ENCODE measurements at places on chromosomes 7 and 10.

DNA sequence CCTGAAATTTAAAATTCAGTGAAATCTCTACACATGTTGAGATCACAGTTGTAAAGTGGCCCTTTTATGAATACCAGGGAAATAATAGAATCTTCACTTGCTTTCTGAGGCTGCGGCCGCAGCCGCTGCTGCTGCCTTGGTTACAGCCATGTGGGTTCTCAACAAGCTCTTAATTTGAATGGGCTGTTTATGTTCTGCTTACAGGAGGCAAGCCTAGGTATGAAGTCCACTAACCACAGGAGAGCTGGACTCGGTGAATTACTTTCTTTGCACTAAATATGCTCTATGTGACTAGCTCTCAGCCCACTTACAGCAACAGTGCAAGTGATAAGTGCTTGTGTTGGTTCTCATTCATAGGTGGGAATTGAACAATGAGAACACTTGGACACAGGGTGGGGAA lies 410.8 kb downstream of the SFMBT2 start:
- DNase-seq, result no peak

DNA sequence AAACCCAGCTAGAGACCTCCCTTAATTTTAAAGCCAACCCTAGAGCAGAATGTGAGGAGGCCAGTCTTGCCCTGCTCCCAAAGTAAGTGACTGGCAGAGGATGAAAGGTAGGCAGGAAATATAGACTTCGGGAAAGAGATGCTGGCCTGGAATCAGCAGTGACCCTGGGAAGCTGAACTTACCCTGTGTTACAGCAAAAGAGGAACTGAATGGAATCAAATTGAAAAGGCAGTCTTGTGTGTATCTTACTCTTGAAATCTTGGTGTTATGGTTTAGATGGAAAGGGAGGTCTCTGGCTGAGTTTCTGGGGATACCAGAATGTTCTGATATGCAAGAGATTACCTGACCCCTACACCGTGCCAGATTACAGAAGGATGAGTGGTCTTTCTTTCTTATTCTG lies 7.9 kb upstream of the CFAP43 start:
- DNase-seq, result no peak

DNA sequence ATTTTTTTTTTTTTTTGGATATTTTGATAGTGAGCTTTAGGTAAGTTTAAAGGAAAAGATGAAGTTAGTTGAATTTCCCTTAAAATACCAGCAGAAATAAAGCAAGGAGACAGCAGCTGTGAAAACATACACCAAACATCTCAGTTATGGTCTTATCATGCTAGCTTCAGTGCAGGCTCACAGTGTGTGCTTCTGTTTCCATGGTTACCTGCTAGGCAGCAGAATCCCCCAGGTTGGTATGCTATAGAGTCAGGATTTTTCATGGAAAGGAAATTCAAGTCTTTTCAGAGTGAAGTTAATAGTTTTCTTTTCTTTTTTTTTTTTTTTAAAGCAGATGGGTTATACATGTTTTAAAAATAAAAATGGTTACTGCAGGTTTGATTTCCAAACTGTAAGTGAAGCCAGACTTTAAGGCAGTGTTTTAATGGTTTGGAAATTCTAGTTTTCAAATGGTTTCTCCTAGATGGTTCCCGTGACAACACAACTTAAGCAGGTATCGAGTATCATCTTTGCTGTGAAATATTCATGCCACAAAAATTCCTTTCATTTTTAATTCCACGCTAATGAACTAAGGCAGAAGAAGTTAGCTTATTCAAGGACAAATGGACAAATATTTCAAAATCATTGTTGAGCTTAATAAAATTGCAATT lies 230.9 kb downstream of the BICC1 start:
- no peak for DNase-seq

DNA sequence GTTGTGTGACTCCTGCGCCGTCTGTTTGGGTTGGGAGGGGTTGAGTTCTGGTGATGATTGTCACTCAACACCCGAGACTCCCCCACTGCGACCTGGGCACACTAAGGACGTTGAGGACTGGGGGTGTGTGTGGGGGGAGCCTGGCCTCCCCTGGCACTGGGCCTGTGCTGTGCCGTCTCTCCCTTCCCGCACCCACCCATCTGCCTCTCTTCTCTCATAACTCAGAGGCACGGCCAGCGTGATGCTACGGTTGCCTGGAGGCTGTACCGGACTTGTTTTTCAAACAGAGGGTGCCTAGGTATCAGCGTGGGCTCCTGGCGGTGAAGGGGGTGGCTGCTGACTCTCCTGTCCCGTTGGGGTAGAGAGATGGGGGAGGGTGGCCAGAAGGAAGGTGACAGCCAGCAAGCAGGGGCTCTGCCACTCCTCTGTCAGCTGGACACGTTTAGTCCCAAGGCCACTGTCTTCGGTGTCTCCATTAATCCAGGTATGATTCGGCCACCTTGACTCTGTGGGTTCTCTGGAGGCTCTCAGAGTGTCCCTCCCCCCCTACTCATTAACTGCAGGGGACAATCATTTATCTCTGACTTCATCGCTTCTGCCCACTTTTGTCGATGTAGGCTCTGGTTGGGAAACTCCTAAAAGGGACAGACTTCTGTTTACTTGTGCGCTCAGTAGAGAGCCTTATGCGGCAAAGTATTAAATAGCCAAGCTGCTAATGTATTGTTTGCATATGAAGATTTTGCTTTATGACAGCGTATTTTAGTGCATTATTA lies 56.5 kb upstream of the PFKFB3 start:
- no peak for DNase-seq

GRCh38 chr10:110500515-110500905 lies 2.8 kb downstream of the DUSP5 start:
- peak; percentile 79 for DNase-seq
